ENCODE measurements at places on chromosomes 1 and 21.

GRCh38 chr1:21278208-21278859 is 11.9 kb downstream of the ECE1 start:
- DNase-seq = no peak

DNA sequence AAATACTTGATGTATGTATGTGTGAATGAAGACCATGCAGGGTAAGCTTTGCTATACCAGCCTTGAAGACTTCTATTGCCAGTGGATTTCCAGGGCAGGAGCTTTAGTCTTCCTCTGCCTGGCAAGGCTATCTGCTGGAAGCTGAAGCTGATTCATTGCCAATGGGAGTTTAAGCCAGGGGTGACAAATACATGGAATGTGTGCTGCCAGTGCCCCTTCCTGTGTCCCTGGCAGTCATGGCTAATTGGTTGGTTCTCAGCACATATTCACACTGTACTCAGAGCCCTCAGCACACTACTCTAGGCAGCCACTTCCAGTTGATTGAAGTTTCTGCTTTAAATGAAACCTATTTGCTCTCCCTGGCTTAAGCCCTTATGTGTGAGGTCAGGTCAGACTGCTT is 1.5 kb downstream of the ZSCAN20 start:
- DNase-seq = no peak

GRCh38 chr1:220294846-220295301 is 22.6 kb upstream of the RAB3GAP2 start:
- no peak for DNase-seq

DNA sequence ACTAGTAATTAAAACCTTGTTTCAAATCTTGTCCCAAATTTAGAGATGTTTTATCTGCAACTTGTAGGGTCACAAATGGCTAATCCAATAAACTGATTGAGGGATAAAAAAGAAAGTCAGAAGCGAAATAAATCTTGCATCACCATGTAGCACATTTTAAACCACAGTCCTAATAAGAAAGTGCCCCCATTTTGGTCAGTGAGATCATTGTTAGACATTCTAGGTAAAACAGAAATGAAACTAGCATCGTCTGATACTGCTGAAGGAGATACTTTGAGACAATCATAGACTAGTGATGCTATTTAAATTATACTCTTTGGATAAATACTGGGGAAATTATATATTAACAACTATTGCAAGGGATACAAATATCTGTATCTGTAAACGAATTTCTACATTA is 247.9 kb downstream of the AMY1C start:
- DNase-seq = no peak

GRCh38 chr21:33011462-33011861 is 14.3 kb upstream of the OLIG2 start:
- DNase-seq = no peak

DNA sequence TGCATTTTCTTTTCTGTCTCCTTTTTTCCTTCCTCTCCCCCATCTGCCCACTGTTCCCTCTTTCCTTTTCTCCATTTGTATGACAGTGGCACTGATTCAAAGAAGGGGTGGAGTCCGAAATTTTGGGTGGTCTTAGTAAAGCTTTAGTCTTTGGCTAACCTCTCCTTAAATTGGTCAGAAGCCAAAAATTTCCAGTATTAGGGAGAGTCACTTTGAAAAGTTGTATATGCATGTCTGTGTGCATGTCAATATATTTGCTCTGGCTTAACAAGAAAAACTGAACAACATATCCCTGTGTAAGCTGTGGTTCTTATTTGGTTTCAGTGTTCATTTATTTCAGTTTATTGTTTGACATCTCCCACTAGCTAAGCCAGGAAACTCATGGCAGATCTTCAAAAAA is 314.8 kb upstream of the CXADR start:
- DNase-seq = no peak

GRCh38 chr21:25240974-25241373 is 366.3 kb downstream of the MRPL39 start:
- DNase-seq = no peak

- DNase-seq = no peak
Observed at GRCh38 chr21:38766987-38767722, 38.6 kb upstream of the ETS2 start.

DNA sequence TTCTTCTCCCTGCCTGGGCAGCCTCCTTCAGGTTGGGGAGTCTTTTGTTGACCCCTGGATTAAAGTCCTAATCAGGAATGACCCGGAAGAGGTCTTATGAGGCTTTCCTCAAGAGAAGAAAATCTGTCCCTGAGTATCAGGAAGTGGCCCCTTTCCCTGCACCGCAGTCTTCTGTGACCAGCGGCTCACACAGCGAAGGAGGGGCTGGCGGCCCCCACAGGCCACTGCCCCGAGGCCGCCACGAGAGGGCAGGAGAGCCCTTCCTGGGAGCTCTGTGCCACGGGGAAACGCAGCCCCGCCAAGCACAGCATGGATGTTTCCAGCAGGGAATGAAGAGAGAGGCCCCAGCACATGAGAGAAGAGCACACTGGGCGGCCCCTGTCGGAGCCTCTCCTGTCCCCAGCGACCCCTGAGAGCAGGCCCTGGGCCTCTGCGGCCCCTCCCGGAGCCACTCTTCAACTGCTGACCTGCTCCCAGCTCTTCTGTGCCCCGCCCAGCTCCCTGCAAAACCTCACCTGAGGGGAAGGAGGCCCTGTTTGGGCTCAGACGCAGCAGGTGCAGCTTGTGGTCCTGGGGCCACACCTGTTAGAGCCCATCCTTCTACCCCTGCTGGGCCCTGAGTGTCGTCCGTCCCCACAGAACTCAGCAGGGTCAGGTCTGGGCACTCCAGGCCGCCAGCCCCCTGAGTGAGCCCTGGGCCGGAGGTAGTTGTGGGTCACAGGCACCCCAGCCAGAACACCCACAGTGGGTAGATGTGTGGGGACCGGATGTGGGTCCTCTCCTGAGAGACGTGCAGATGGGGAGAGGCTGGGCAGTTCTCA is 4.9 kb upstream of the POFUT2 start:
- DNase-seq = no peak

- DNase-seq = no peak
Observed at GRCh38 chr1:3205815-3206214, 136.8 kb downstream of the PRDM16 start.

DNA sequence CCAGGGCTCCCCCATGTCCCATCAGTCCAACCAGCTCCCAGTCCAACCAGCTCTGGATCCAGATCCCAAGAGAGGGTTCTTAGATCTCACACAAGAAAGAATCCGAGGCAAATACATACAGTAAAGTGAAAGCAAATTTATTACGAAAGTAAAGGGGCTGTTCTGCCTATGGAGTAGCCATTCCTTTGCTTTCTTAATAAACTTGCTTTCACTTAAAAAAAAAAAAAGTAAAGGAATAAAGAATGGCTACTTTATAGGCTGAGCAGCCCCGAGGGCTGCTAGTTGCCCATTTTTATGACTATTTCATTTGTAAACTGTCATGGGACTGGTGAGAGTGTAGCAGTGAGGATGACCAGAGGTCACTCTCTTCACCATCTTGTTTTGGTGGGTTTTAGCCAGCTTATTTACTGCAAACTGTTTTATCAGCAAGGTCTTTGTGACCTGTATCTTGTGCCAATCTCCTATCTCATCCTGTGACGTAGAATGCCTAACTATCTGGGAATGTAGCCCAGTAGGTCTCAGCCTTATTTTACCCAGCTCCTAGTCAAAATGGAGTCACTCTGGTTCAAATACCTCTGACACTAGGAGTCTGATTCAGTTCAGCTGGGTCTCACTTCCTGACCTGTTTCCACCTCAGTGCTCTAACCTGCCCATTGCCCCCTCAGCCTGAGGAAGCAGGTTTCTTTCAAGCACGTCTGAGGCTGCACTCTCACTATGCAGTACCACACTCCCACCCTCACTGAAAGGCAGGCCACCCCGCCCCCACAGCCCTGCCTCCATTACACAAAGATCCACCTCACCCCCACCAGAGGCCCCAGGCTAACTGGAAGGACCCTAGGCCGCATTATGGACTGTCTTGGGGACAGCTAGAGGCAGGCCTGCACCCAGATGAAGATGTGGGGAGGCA is 26.5 kb upstream of the ATP2B4 start:
- DNase-seq = no peak

GRCh38 chr21:42988236-42988965 is 14.0 kb downstream of the PKNOX1 start:
- DNase-seq = no peak

GRCh38 chr1:215243345-215244054 is 161.0 kb downstream of the KCNK2 start:
- DNase-seq = no peak

- DNase-seq = no peak
Observed at GRCh38 chr1:223091896-223092295, 51.2 kb downstream of the TLR5 start.

GRCh38 chr1:17239420-17239819 is 9.5 kb upstream of the PADI3 start:
- no peak for DNase-seq

DNA sequence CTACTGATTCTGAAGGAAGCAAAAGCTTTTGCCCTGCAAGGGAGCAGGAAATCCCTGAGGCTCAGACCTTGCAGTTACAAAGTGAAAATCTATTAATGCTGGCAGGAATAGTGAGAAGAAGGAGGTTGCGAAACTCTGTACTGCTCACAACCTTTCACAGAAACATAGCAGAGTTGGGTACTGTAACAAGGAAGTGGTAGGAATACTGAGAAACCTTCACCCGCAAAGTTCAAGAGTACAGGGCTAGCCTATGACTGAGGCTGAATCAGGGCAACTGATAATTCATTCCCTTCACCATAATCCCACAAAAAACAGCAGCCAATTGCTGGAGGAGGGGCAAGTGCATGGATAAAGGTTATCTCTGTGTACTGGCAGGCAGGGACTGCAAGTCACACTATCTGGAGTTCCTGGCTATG is 23.9 kb upstream of the KCTD3 start:
- no peak for DNase-seq

- DNase-seq = no peak
Observed at GRCh38 chr1:5949085-5949760, 43.0 kb downstream of the NPHP4 start.

DNA sequence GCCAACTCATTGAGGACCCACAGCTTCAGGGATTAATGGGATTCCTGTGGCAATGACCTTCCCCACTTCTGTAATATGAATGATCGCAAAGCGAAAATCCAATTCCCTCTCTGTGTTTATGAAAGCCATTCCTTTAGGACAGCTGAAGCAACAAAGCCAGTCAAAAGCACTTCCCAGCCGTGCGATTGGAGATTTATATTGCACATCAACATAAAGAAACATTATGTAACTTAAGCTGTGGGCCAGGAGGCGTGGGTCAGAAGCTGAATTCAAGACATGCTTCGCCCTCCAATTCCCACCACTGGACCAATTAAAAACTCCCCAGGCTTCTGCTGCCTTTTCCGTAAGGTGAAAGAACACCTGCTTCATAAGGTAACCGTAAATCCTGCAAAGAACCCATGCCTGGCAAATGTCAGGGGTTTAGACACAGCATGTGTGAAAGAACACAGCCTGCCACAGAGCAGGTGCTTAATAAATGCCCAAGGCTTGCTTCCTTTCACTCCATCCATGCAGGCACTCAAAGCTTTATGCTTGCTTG is 138.9 kb upstream of the SOD1 start:
- DNase-seq = no peak

DNA sequence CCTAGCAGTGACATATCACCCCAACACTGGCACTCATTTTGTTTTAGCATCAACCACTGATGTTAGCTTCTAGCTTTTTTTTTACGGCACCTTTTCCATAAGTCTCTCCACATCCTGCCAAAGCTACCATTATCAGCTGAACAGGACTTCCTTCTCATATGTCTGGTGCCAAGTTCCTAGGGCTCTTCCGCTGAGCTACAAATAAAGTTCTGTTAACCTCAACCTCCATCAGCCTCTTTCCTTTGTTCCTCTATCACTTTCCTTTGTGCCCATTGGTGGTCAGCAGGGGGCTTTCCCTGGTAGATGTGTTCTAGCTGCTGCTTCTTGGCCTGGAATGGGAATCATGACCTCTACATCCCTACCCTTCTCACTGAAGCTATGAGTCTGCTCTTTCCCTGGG is 163.8 kb downstream of the FAF1 start:
- DNase-seq = no peak

DNA sequence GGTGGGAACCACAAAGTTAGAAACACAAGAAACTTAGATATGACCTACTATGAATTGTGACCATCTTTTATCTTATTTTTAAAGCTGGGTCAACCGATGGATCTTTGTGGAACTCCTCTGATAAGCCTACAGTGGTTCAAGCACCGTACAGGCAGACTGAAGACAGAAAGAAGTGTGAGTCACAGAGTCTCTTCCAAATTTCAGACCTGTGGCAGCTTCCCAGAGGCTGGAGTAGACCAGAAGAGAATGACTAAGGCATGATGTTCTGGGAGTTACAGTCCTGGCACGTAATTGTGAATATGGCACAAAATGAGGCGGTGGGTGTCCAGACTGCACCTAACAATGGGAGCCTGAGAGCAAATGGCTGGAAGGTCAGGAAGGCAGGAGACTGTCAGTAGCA is 70.0 kb downstream of the LMO4 start:
- no peak for DNase-seq

GRCh38 chr1:161166669-161167548 is 683 bp downstream of the PPOX start:
- DNase-seq = no peak

DNA sequence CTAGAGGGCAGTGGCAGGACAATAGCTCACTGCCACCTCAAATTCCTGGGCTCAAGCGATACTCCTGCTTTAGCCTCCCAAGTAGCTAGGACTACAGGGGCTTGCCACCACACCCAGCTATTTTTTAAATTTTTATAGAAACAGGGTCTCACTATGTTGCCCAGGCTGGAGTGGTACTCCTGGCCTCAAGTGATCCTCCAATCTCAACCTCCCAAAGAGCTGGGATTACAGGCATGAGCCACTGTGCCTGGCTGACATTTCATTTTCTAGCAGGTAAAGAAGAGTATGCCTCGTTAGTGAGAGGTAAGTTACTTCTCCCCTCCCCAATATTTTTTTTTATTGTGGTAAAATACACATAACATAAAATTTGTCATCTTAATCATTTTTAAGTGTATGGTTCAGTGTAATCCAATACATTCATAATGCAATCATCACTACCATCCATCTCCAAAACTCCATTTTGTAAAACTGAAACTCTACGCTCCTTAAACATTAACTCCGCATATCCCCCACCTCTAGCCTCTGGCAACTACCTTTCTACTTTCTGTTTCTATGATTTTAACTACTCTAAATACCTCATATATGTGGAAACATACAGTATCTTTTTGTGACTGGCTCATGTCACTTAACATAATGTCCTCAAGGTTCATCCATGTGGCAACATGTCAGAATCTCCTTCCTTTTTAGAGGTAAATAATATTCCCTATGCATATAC is 22.4 kb downstream of the ZZZ3 start:
- no peak for DNase-seq

GRCh38 chr1:205601205-205601604 is 30.6 kb downstream of the ELK4 start:
- DNase-seq = no peak

DNA sequence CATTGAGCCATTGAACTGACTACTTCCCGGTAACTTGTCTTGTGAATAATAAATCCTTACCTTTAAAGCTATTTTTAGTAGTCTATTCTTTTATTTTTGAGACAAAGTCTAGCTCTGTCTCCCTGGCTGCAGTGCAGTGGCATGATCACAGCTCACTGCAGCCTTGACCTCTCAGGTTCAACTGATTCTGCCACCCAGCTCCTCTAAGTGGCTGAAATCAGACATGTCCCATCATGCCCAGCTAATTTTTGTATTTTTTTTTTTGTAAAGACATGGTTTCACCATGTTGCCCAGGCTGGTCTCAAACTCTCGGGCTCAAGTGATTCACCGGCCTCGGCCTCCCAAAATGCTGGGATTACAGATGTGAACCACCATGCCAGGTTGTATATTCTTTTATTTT is 59.3 kb upstream of the PTGS2 start:
- no peak for DNase-seq

GRCh38 chr1:1080951-1081310 is 6.8 kb upstream of the RNF223 start:
- DNase-seq = no peak

GRCh38 chr1:202974856-202975255 is 7.8 kb upstream of the CYB5R1 start:
- DNase-seq = no peak
